ENCODE measurements at places on chromosomes 2 and 18.

DNA sequence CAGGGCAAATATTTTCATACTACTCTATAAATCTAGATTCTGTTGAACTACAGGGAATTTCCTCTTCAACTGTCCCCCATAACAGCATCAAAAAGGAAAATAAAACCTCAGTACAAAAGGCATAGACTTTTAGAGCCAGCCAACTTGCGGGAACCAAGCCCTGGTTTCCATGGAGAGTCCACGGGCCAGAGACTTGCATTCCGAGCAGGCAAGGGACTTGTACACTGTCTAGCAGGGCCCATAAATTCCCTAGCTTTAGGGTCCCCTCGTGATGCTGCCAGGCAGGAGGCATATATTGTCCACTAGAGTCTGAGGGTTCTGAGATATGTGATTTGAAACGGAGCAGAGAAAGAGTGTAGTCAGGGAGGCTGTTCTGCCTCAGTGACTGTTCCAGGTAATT is 153.1 kb upstream of the SLC14A2 start:
- no peak for DNase-seq

DNA sequence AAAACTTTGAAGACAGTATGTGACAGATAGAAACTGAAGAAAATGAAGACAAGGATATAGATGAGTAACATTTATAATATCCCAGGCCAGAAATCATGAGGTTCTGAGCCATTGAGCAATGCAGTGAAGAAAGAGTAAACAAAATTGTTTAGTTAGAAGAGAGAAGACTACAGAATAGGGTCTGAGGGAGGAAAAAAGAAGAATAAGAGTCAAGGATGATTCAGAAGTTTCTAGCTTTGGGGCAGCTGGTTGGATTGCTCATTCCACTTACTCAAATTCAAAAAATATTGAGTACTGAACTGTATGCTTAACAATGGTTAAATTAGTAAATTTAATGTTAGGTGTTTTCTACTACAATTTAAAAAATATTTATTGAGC is 155.0 kb upstream of the OTX1 start:
- no peak for DNase-seq

- no peak for DNase-seq
Measured at GRCh38 chr2:20931346-20931745, 108.4 kb upstream of the LDAH start.

DNA sequence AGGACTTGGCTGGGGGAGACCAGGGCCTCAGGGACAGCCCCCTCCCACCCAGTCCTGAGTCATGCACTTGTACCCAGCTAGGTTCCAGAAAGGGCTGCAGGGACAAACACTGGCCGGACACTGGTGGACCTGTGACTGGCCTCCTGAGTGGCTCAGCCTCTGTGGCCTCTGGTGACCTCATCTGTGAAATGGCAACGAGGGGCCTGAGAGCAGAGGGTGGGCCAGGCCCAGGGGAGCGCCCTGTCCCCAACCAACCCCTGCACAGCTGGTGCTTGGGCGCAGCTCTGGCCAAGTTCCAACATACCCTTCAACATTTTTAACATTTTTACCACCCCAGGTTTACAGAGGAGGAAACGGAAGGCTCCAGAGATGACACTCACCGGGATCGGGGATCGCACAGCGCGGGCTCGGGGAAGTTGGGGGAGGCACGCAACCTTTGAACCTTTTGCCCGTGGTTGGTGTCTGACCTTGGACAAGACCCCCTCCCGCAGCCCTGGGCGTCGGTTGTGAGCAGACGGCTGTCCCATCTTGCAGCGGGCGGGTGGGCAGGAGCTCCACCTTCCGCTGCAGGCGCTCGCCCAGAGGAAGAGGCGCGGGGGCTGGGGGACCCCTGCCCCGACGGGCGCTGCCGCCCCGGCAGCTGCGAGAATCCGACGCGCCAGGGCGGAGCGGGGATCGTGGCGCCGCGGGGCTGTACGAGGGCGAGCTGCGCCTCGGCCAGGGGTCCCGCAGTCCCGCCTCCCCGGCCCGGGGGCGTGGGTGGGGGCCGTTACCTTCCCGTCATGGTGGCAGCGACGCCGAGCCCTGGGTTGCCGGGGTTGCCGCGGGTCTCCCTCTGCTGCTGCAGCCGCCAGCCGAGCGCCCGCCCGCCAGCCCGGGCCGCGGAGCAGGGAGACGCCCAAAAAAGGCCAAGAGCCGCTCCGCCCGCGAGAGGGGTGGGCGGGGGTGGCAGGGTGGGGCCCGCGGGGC is 805 bp downstream of the LIMS2 start:
- DNase-seq: no peak

- DNase-seq: peak; percentile 78
Measured at GRCh38 chr2:171404261-171404660, 29.5 kb downstream of the METTL8 start.

DNA sequence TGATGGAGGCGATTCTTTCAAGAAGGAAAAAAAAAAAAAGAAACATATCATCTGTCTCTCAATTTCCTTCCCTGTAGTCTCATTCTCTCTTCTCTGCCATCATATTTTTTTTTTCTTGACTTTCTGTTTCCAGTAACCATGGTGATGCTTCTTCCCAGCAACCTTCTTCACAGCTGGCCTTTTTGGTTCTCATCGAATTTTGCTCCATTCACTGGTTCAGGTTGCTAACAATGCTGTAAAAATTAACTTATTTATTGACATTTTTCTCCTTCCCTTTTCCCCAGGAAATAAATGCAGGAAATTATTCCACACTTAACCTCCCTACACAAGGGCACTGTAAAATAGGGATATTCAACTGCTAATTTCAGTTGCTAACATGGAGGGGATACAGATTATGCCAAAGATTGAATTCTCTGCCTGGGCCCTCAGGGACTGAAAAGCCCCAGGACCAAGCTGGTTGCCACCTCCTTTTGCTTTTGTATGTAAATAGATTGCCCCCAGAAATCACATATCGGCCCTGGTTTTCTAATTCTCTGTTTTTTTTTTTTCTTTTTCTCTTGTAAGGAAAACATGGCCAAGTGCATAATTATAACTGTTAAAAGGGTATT is 154.7 kb downstream of the MAP2 start:
- no peak for DNase-seq

DNA sequence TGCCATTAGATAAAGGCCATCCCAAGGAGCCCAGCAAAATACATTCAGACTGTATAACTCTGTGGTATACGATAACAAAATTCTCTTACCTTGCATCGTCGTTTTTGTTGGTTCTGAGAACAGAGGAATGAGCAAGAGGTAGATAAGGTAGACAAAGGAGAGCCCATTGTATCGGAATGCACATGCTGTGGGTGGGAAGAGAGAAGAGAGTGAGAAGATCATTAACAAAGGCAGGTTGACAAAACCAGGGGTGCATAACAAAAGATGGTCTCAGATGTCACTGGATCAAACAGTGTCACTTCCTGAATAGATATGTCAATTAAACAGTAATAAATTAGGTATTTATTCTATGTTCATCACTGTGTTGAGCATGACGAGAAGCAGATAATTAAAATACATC is 83.3 kb downstream of the PIEZO2 start:
- DNase-seq: no peak

Data from RKO (cell line).